ENCODE measurements at places on chromosomes 1 and 21.

GRCh38 chr1:26858160-26858559 is 4.8 kb upstream of the SFN start:
- no peak for DNase-seq

DNA sequence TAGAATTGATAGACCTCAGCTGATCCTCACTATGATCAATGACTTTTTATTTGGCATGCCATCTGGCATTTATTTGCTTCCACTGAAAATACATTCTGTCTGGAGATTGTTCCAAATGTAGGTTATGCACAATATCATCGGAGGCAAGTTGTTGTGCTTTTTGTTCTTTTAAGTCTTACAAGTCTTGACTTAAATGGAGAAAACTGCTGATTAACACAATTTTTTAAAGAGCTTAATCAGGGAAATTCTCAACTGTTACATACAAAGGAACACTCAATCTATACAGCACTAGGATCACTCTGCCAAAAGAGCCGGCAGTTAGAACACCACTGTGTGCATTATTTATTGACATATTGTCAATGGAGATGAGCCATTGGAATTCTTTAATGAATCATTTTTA is 19.2 kb downstream of the CYYR1 start:
- DNase-seq, result no peak

- DNase-seq, result no peak
Measured at GRCh38 chr1:183417772-183418491, at the start of gene NMNAT2. Gene NMNAT2 (minus strand): TSS chr1:183418380. CDS start chr1:183418267, 113 bp downstream.

DNA sequence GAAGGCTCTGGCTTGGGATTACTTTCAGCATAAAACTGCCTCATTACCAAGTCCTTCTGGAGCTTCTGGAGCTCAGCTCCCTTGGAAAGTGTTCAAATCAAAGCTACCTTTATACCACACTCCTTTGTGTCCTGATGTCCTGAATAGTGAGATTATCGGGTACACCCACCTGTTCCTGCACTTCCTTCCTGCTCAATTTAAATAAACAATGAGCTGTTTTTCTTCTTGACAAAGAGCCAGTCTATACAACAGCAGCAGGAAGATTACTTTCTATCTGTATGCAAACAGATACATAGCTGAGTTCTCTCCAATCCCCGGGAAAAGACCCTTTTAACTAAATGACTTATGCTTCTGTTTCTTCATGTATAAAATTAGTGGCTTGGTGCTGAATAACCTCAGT is 258.0 kb upstream of the FMN2 start:
- DNase-seq, result no peak

DNA sequence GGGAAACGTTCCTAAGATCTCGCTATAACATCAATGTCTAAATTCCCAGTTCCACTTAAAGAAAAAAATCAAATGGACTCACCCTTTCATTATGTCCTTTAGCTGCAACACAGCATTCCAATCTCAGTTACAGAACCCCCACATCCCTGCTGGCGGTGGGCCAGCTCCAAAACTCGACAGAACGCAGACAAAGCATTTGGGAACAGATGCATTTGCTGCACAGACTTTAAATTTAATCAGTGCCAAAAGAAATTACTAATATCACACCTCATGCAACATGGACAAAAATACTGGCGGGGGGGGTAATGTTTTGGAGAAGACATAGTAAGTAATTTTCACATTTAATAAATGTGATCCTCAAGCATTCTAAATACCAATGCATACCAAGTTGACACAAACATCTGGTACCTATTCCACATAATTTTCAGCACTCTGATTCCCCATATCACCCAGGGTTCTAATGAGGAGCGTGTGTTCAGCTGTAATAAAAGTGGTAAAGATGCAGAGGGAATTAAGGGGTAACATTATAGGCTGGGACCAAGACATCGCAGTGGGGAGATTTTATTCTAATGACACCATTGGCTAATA is 79.7 kb downstream of the TGFBR3 start:
- no peak for DNase-seq

GRCh38 chr1:155996166-155996565 is 17.8 kb upstream of the ARHGEF2 start:
- no peak for DNase-seq

GRCh38 chr1:230681599-230681998 is 32.3 kb downstream of the AGT start:
- no peak for DNase-seq

DNA sequence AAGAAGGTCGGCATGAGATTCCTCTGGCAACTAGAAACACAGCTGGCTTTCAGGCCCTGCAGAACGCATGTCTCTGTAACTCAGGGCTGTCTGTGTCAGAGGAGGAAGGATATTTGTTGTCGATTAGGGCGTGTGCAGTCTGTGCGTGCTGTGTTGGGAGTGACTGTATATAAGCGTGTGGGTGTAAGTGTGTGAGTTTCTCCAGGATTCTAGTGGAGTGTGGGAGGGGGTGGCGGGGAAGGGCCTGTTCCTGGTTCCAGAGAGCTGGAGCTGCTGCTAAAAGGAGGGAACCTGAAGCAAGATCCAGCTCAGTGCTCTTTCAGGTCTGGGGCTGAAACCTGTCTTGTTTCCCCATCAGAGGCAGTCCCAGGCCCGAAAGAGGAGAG is 74.3 kb downstream of the SLC16A1 start:
- DNase-seq, result no peak
